Placental pericyte (primary cell): ENCODE measurements at places on chromosomes 1 and 21. TPM values are rescaled to one million over a fixed set of nuclear protein-coding genes. Genes with fewer than 3 reads are reported as not detected.

DMBX1 gene
- not detected in 2 replicates for total RNA-seq

KLHDC7A gene
- total RNA-seq = not detected in 2 replicates

CYP4Z1 gene
- total RNA-seq = not detected in 2 replicates

EXO1 gene
- total RNA-seq = 2.8 and 23.8 TPM in 2 replicates

LCE1C gene
- not detected in 2 replicates for total RNA-seq

TSSK3 gene
- 0.57 and 1.3 TPM in 2 replicates for total RNA-seq

C4BPA gene
- total RNA-seq = not detected in 2 replicates
